Panc1 (cell line): ENCODE measurements at places on chromosomes 1 and 21. TPM values are rescaled to one million over a fixed set of nuclear protein-coding genes. Genes with fewer than 3 reads are reported as not detected.

Gene NID1
- total RNA-seq, result 89.3 TPM

Gene GPR25
- total RNA-seq, result not detected

Gene EFNA3
- total RNA-seq, result 2.3 TPM

Gene CKS1B
- total RNA-seq, result 212 TPM

Gene GLIS1
- 0.28 TPM for total RNA-seq

Gene KRTAP19-3
- not detected for total RNA-seq

Gene SH3BGR
- total RNA-seq, result 1.7 TPM
